Fibroblast of skin of left biceps (primary cell): ENCODE measurements at places on chromosomes 4 and X.

- DNase-seq: no peak
Observed at GRCh38 chr4:2472187-2472586, 3.3 kb downstream of the RNF4 start.

DNA sequence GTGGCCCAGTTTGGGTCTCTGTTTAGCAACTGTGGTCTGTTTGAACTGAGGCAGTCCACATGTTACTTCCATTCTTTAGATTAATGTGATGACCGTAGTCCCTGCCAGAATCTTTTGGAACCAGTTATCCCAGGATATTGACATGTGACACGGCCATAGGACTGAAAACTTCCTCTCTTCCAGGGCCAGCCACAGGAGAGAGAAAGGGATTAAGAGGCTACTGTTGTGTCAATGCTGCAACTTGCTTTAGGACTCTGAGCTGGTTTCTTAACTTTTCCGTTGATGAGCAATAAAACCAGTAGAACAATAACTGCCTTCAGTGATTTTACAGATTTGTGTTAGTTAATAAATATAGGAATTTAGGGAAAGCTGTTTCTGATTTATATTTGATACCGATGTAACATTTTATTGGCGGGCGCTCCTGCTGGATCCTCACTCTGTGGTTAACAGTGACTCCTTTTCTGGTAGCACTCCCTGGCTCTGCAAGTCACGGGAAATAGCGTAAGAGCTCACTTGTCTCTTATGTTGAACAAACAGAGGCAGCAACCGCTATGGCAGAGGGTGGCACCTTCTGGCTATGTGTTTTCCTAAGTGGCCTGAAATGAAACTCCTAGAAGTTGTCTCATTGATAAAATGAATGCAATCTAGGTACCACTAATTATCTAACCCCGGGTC is 2.5 kb downstream of the TENM3 start:
- peak; percentile 49 for DNase-seq

GRCh38 chr4:54473798-54474197 is 184.0 kb upstream of the KIT start:
- no peak for DNase-seq

GRCh38 chrX:110442635-110443034 is 84.0 kb downstream of the RTL9 start:
- no peak for DNase-seq

DNA sequence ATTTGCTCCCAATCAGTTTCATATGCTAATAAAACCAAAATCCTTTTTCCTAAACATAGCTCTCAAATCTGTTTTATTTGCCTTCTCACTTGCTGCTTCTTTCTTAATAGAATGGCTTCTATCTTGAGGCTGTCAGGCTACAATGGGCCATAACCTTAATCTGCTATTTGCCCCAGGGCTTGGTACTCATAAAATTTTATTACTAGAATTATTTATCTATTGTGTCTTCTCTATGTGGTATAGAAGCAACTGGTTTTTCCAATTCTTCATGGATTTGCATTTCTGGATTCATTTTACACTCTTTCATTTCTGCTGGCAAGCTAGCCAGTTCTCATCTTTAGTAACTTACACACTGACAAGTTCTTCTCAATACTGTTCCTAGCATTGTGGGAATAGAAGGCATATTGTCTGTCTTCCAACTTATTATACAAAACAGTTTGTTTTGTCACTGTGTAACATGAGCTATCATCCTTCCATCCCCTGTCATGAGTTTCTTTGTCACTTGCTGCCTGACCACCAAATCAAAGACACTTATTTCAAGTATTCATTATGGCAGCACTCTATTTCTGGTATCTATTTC is 96.6 kb upstream of the KCNIP4 start:
- DNase-seq: no peak

DNA sequence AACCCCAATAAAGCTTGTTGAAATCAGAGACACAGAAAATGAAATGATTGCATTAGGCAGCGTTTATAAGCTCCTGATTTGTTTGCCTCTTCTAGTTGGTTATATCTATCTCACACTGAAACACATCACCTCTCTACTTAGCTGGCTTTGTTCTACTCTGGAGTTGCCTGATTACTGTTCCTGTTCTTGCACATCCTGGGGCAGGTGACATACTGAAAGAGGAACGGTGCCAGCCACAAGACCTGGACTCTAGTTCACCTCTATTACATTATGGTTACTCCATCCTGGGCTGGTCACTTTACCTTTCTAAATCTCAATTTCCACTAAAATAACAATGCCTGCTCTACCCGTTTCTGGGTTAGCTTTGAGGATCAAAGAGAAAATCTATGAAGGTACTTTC is 47.9 kb downstream of the TRIM2 start:
- no peak for DNase-seq

GRCh38 chr4:153082322-153083301 is 121.6 kb upstream of the TRIM2 start:
- no peak for DNase-seq

DNA sequence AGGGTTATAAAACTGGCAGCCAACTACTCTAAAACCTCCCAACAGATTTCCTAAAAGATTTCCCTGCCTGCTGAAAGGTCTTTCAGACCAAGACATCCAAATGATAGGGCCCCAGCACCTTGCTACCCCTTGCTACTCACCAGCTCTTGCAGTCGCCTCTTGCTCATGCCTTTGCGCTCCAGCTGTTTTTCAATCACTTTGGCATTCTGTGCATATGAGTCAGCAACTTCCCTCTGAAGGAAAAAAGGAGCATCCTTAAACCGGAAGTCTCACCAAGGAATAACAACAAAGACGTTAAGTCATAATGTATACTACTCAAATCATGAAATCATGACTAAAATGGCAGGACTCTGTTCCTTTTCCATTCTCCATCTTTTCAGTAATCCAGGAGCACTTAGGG is 24.0 kb downstream of the STEEP1 start:
- peak; percentile 40 for DNase-seq

GRCh38 chr4:88009871-88010270 is 2.4 kb downstream of the PKD2 start:
- DNase-seq: no peak

DNA sequence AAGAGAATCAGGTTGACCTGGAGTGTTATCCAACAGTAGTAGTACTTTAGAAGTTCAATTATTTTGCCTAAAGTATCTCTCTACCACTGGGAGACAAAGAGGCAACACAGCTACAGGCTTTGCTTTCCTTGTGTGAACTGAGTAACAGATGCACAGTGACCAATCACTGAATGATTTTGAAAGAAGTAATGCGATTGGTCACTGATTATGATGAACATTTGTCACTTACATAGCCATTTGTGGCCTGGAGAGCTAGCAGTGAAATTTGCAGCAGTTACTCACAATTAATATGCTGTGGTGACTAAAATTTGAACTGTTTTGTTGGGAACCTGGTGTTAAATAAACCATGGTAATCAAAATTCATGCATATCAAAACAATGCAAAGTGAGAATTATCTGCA is 508.7 kb upstream of the DIPK2B start:
- no peak for DNase-seq

DNA sequence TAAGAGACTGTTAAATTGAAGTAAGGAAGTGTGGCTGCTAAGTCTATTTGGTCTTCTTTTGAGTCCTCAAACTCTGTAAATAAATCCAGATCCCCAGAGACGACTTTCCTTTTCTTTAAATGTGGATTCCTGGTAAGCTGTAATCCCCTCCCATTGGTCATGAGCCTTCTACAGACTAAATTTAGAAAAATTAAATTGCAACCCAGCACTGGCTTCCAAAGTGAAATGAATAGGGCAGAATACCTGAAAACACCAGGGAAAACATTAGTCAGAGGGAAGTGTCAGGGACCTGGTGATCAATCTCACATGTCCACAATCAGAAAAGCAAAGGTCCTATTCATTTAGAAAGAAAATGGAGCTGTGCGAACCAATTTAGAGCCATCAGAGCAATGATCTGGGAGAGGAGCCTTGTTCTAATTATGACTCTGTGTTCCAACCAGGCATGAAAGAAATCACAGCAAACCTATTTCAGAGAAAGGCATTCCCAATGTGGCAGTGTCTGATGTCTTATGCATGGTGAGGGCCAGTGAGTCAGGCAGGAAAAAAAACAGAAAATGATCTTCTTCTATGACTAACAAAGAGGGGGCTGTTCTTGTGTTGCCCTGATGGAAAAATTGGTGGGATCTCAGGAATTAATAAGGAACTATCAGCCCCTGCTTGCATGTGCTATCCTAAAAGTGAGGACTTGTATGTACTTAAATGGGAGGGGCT is 19.8 kb upstream of the CCDC149 start:
- no peak for DNase-seq

- no peak for DNase-seq
Observed at GRCh38 chr4:16496501-16496900, 270.2 kb upstream of the TAPT1 start.

GRCh38 chrX:55336176-55336575 is 71.5 kb upstream of the PAGE3 start:
- DNase-seq: no peak

GRCh38 chrX:55758033-55758432 is 40.5 kb downstream of the RRAGB start:
- DNase-seq: no peak

DNA sequence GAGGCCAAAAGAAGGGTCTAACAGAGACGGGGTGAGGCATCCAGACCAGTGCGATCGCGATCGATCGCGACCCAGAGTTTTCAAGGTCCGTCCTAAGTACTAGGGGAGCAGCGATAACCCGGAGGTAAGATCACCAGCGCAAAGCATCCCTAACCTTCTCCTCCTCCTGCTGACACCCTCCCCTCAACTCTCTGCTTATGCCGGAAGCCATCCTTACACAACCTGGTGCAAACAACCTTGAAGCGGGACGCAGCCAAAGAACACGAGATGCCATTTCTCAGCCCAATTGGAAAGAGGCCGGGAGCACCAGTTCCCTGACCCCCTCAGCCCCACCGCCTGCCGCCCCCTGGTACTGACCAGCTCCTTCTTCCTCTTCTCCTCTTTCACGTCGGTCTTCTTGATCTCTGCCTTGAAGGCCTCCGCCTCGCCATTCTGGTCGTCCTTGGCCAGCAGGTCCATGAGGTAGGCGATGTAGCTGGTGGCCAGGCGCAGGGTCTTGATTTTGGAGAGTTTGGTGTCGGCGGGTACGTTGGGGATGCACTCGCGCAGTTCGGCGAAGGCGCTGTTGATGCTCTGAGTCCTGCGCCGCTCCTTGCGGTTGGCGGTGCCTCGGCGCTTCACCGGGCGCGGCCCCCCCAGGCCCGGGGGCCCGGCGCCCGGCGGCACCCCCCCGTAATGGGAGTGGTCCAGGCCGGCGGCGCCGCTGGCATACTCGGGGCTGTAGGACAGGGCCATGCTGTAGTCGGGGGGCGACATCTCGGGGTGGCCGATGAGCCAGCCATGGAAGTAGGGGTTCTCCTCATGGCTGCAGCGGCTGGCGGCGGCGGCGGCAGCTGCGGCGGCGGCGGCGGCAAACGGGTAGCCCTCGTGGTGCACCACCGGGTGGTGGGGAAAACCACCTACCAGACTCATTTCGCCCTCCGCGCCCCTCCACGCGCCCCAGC is 1.4 kb downstream of the HAND2 start:
- DNase-seq: no peak

DNA sequence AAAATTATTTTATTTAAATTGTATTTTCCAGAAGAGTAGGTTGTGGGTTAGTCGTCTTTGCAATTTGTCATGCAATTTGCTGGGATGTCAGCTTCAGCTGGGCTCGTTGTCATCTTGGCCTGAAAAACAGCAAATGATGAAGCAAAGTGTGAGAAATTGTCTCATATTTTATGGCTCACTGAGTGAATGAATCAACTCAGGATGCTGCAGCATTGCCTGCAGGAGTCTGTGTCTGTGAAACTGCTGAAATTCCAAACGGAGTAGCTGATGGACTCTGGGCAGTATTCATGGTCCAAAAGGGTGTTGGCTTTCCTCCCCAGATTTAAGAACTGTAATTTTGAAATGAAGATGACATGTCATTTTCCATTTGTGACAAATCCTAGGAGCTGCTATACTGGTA is 37.2 kb downstream of the CXCL8 start:
- DNase-seq: no peak

- no peak for DNase-seq
Observed at GRCh38 chr4:185167234-185167633, 24.2 kb downstream of the SLC25A4 start.

DNA sequence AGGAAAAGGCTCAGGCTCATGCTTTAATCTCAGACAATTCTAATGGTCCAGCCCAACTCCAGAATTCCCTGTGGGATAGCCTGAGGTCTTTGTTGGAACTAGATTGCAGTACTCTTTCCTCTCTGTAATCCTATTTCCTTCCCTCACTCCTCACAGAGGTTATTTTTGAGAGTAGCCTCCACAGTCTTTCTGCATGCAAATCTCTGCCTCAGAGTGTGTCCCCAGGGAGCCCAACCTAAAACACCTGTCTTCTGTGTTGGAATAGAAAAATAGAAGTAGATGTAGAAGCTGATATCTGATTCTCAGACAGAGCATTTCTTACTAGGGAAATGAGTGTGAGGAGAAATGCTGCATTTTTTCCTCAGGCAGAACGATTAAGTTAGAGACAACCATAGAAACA is 915.5 kb upstream of the EPHA5 start:
- DNase-seq: no peak

GRCh38 chrX:45157647-45158046 is 43.0 kb downstream of the DIPK2B start:
- DNase-seq: no peak

DNA sequence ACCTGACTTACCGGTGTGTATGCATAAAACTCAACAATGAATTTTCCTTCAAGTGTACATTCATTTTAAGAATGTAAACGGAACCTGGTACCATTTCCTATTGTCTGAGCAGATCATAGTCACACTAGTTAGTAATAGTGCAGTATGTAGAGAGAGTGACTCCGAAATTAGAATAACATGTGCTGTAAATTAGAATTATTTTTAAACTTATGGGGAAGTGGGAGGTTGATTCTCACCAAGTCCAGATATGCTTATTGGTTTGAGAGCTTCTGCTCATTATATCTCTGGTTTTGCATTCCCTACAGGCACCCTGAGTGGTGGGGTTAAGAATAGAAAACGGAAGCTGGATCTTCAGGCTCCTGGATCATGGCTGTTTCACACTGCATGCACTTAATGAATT is 39.6 kb downstream of the KLF3 start:
- no peak for DNase-seq

DNA sequence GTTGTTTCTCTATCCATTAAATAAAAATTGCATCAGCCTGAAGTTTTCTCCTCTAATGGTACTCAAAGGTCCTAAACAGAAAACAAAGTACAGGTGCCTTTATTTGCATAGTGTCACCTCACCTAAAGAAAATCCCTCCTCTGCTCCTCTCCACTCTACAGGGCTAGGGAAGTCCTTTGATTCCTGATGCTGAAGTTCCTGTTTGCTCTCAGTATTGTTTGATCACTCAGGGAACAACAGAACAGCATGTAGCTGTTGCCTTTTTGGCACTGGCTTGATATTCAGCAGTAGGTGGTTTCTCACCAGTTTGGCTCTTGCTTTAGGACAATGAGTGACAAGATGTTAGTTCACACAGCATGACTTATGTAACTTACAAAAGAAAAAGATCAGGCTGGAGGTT is 156.2 kb upstream of the SLC7A11 start:
- no peak for DNase-seq

DNA sequence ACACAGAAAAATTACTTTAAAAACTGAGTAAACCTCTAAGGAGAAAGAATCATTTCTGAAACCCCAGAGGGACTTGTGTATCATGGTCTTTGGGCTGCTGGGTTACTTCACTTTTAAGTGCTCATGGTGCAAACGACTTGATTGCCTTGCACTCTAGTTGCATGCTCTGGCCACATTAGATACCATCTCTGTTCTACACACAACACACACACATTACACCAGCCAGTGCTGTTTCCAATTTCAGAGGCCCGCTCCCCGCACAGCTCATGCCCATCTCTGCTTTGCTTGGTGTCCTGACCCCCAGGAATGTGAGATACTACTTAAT is 2.1 kb downstream of the PPP3CA start:
- DNase-seq: no peak

- no peak for DNase-seq
Observed at GRCh38 chr4:77073981-77074380, 1.8 kb downstream of the CCNI start.

- no peak for DNase-seq
Observed at GRCh38 chr4:72109364-72109763, 77.6 kb downstream of the NPFFR2 start.
